NCI-H1417 treated with DMSO at 0.1 percent for 48 hours (cell line): ENCODE measurements at places on chromosomes 1 and 21.

GRCh38 chr1:28640766-28641165 lies 2.1 kb downstream of the TAF12 start:
- no peak for DNase-seq

DNA sequence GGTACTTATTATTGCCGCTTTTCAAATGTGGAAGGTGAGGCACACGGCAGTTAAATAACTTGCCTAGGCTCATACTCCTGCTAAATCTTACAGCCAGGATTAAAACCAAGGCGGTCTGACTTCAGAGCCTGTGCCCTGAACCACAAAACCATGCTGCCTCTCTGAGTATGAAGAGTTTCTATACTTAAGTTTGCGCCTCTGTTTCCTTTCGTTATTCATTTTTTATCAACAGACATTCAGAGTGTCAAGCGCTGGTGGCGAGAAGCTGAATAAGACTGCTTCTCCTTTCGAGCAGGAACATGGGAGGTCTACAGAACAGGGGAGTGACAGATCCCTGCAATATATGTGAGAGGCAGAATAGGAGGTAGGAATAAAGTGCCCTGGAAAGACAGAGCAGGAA lies 96.0 kb upstream of the DUSP10 start:
- no peak for DNase-seq

DNA sequence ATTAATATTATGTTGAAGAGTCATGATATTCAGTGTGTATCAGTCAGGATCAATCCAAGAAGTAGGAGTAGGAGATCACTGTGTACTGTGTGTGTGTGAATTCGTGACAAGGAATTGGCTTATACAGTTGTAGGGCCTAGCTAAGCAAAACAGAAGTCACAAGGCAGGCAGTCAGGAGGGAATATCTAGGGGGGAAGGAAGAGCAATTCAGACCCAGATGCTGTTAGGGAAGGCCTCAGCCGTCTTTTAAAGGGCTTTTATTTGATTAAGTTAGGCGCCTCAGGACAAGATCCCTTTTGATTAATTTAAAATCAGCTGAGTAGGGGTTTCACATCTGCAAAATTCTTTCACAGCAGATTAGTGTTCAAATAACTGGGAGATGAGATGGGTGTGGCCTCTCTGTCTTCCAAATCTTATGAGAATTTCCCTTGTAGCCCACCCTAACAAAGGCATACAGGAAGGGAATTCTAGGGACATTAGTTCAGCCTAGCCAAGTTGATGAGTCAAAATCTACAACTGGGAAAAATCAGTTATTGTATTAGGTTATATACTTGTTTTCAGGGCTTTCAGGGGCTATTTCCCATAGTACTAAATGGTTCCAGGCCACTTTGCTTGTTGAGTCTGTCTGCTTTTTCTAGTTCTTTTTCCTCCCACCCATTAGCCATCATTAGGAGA lies 47.4 kb downstream of the ALG6 start:
- no peak for DNase-seq

- no peak for DNase-seq
Observed at GRCh38 chr1:116950517-116951199, 40.9 kb downstream of the PTGFRN start.

DNA sequence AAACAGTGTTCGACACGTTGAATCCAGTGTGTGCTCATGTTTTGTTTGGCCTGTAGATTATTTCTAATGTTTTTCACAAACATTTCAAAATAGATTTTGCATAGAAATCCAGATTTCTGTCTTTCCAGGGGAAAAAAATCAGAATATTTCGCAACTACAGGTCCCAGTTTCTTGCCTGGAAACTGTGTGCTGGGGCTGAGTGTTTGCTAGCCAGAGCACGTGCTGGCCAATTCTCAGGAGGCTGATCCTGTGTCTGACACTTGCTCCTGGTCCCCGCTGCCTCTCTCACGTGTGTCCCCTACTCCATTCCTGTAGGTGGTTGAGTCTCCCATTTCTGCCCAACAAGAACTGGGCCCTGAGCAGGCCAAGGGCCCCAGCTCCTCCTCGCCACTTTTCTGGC lies 2.4 kb downstream of the MAB21L3 start:
- DNase-seq, result no peak

- DNase-seq, result peak; percentile 6
Observed at GRCh38 chr1:8314346-8315280, 3.3 kb upstream of the SLC45A1 start.

- no peak for DNase-seq
Observed at GRCh38 chr1:247409869-247410544, 6.0 kb upstream of the NLRP3 start.

GRCh38 chr1:228377664-228378089 lies 29.0 kb downstream of the TRIM11 start:
- no peak for DNase-seq

DNA sequence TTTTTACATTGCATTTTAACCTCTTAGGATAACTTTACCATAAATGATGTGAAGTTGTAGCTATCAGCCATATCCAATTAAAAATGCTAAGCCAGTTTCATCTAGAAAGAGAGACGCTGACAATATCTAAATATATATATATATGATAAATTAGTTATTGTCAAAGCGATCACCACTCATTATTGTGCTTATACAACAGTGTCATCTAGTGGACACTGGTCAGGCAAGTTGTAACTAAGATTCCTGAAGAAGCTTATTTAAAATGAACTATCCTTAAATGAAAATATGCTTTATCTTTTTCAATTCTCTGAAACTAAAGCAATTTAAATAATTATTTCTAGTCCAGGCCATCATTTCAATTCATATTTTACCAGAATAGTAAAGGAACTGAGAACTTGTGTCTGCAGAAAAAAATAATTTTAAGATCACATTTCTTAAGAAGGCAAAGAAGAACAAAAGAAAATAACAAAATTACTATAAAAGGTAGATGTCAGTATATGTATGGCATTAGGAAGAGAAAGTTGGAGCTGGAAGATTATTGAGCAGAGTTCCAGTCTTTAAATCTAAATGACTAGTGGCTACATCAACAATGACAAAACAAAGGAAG lies 193.3 kb upstream of the SNX7 start:
- no peak for DNase-seq

- DNase-seq, result no peak
Observed at GRCh38 chr1:209397371-209397770, 186.1 kb upstream of the CAMK1G start.

GRCh38 chr1:48761986-48762385 lies 14.7 kb downstream of the BEND5 start:
- no peak for DNase-seq
